CD4-positive, CD25-positive, alpha-beta regulatory T cell (primary cell): ENCODE measurements at places on chromosomes 12 and 14. TPM values are rescaled to one million over a fixed set of nuclear protein-coding genes. Genes with fewer than 3 reads are reported as not detected.

GRCh38 chr12:4780641-4781611, 60.7 kb downstream of the GALNT8 start:
- DNase-seq, result no peak

GRCh38 chr12:40511341-40511740, 180.9 kb upstream of the CNTN1 start:
- no peak for DNase-seq

DNA sequence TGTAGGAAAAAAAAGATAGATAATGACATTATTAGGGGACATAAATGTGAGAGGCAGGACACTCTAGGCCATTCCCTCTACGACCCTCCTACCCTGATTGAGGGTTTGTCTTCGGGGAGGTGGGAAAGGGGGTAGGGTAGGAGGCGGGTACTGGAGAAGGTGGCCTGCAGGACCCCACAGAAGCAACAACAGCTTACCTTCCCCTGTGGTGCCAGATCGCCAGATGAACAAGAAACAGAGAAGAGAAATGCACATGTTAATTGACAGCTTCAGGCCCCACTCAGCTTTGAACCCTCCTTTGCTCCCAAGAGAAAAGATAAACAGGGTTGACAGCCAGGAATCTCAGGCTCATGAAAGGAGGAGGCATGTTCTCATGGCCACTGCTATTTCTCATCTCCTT, 4.8 kb downstream of the PHB2 start:
- no peak for DNase-seq

DNA sequence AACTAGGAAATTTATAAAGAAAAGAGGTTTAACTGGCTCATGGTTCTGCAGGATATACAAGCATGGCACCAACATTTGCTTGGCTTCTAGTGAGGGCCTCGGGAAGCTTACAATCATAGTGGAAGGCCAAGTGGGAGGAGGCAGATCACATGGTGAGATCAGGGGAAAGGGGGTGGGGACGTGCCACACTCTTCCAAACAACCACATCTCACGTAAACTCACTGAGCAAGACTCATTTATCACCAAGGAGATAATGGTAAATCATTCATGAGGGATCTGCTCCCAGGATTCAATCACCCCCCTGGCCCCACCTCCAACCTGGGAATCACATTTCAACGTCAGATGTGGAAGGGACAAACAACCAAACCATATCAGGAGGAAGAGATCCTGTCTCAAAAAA, 35.8 kb downstream of the NUMB start:
- no peak for DNase-seq

DNA sequence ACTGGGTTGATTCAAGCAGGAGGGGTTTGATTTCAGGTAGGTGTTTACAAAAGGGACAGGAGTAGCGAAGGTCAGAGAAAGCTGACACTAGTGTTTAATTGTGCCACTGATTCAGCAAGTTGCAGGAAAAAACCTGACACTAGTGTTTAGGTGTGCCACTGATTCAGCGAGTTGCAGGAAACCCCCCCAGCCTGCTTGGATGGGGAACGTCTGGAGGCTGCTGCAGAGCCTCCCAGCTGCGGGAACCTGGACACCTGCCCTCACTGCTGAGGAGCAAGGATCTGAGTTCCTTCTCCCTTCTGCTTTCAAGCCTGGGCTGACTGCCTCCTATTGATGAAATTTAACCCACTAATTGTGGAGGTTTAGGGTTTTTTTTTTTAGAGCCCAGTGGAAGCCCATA, 84.2 kb downstream of the AVPR1A start:
- DNase-seq, result no peak

DNA sequence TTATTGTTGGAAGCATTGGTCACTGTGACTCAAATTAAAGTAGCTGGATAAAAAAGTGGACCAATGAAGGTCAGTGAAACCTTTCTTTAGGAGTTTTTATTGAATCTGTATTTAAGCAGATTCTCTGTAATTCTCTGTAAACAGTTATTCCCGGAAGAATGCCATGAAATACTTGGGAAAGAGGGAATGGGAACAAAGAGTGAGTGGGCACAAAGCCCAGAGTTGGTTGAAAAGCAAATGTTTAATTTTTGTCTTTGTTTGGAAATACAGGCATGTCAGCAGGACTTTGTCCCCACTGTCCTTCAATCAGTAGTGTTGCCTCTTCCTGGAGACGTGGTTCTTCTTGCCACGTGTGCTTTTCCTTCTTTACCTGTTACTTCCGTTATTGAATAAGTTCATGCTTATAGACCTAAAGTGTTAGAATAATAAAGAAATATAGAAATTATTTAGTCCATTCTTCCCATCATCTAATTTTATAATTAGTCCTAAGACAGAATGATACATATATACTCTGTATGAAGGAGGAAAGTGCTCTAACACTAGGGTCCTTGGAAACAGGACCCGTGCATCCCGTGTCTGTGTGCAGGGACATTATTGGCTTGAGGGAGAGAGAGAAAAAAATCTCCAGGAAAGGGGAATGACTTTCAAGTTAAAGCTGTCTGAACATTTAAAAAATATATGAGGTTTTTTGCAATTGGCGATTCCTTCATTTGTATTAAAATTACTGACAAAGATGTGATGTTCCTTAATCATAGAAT, 2.0 kb upstream of the ANG start:
- DNase-seq, result no peak

- no peak for DNase-seq
These were observed at the start of gene ANKRD33 for GRCh38 chr12:51887476-51888315. Gene ANKRD33 (plus strand): TSS chr12:51888103. CDS start chr12:51888187, 84 bp downstream.

- DNase-seq, result no peak
These were observed 108.7 kb downstream of the BCAT1 start for GRCh38 chr12:24840046-24840800.

DNA sequence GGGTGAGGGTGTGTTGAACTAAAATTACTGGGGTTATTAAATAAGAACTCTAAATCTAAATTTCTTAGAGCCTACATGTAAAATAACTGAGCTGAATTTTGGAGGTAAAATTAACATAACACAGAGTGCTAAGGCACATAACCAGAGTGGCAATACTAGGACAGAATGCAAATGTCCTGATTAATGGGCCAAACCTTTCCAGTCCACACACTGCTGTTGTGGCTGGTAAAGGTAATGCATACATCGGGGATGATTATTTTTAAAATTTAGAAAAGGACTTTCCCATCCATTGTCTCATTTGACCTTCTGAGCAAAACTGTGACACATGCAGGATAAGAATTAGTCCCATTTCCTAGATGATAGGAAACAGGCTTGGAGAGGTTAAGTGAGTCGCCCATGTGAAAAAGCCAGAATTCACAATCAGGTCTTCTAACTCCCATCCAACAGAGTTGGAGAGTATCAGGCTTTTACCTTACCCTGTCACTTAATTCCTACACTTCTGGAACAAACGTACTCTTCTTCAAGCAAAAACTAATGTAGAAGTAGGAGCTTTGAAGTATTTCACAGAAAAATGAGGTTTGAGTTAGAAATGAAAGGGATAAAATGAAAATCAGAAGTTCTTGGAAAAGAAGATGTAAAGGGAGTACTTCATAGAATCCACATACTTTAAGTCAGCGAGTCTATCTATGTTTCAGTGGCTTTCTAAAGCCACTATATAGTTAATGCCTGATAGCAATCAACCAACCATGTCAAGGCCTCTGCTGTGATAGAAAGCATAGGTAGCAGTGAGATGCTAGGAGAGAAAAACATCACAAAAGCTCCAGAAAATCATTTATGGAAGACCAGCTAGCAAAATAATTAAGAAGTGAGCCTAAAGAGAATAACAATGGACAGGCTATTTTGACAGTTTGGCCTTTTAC, 334.9 kb upstream of the DIO2 start:
- peak; percentile 40 for DNase-seq

DNA sequence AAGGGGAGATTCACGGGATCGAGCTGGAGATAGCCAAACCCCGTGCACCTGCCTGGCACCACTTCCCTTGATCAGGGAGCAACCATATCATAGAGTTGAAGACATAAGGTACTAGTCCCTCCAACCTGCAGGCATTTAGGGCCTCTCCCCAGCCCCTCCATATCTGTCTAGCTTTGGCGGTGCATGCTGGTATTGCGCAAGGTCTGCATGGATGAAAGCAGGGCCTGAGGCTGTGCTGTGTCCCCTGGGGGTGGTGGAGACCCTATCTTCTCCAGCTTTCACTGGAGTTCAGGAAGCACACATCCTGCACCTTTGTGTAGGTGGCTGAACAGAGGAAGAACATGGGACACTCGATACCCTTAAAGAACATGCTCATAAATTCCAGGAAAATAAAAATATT, 46.9 kb downstream of the KCTD10 start:
- DNase-seq, result no peak

DNA sequence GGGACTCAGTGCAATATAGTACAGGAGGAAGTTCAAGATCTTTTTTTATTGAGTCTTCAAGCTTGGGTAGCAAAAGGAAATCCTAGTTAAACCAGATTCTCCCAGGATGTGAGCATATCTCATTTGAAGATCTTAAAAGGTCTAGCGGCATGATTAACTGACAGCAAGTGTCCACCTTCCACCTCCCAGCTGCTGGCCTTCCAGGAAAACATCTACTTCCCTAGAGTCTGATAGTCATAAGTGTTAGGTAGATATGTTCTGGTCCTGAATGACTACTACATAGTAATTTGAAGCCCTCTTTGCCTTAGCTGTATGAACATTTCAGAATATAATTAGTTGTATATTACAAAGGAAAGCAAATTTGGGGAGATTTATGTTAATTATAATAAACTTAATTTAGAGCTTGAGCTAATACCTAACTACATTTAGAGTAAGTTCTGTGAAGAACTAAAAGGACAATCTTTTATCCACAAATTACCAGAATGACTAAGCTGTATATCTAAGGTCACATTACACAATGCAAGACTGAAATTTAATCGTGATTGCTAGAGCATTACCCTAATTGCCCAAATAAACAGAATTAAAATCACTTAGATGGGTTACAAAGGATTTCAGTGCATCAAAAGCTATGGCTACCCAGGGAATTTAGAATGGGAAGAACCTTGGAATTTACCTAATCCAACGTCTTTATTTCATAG, 9.9 kb downstream of the LGR5 start:
- no peak for DNase-seq

DNA sequence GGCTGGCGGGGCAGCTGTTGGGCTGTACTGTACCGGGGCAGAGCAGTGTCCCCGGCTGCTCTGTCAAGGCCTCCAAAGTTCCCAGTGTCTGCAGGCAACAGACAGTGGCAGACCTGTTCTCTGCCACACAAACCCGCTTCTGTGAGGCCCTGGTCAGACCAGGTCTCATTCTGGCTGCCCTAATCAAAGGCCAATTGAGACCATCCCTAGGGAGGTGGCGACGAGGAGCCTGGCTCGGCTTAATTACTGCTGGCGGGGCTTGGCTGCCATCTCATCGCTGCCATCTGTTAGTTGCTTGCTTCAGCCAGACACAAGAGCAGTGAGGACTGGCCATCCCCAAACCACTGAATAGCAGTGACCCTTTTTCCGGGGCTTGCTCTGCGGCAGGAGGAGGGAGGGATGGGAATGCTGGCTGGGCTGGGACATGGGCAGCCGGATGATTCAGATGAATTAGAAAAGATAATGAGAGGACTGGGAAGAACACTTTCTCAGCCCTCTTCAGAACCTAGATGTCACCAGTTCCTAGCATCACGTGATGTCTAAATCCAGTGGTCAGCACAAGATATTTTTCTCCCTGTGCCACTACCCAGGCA, 24.5 kb downstream of the ERG28 start:
- DNase-seq, result no peak

DNA sequence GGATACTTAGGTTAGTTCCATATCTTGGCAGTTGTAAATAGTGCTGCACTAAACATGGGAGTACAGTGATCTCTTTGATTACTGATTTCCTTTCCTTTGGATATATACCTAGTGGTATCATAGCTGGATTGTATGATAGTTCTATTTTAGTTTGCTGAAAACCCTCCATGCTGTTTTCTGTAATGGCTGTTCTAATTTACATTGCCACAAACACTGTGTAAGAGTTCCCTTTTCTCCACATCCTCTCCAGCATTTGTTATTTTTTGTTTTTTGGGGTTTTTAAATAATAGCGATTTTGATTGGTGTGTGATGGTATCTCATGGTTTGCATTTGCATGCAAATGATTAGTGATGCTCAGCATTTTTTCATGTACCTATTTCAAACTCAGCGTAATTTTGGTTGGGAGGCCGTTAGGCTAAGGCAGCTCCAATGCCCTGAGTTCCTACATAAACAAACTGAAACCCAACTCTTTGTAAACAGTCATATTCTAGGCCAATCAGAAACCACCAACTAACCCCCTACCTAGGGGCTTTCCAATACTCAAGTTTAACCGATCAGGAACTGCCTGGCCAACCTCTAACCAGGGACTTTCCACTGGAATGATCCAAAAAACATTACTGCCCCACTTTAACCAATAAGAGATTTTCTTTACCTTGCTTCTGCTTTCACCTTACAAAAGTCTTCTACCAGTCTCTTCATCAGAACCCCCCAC, 171.6 kb downstream of the FBXL14 start:
- DNase-seq, result peak; percentile 20

DNA sequence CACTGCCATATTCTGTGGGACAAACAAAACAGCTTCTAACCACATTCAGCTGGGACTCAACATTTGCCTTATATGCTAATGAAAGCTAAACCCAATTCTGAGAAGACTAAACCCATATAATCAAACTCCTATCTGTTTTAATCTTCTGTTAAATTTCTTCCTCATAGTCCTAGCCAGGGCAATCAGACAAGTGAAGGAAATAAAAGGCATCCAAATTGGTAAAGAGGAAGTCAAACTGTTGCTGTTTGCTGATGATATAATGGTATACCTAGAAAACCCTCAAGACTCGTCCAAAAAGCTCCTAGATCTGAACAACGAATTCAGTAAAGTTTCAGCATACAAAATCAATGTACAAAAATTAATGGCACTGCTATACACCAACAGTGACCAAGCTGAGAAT, 157.1 kb downstream of the PHLDA1 start:
- no peak for DNase-seq

Gene ZC2HC1C
- total RNA-seq, result 0.99 TPM

Gene DCP1B
- 23.9 TPM for total RNA-seq

Gene FOXN4
- not detected for total RNA-seq

Gene ZDHHC17
- 51.2 TPM for total RNA-seq
